ENCODE measurements at places on chromosomes 7 and 10. TPM values are rescaled to one million over a fixed set of nuclear protein-coding genes. Genes with fewer than 3 reads are reported as not detected.

PFKP gene
- 137 TPM for total RNA-seq

DNA sequence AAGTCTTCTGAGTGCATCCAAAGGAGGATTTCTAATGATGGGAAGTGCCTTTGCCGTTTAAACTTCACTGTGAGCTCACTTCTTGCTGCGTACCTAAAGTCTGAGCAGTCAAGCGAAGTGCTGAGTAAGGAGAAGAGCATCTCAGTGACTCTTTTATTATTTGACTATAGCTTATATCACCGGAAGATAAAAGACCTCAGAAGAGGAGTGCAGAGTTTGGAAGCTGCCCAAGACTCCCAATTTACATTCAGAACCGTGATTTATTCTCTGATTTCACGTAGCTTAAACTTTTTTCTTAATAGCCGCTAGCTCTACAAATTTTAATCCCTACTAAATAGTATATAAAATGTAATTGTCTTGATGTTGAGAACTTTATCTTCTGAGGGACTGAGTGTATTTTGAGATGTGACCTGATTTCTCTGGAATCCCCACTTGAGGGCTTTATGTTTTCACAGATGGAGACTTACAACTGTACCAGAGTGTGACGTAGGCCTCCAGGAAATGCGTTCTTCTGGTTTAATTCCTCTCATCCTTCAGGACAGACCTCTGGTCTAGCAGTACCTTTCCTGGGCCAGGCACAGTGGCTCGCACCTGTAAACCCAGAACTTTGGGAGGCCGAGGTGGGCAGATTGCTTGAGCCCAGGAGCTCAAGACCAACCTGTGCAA is 51.1 kb downstream of the CAMK1D start:
- DNase-seq: no peak

DNA sequence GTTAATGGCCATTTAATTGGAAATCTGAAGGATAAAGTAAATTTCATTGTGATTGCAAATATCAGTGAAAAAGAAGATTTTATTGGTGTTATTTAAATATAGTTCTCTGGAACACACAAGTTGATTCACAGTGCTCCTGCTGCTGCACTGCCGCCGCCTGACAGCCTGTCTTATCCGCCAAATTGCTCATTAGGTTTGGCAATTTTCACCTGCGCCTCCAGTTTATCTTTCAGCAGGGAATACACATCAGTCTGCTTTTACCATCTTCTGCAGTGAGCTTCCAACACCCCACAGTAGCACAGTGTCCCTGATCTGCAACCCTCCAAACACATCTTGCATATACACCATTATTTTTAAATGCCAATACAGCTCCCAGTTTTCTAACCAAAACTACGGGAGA is 308.3 kb downstream of the PARD3 start:
- no peak for DNase-seq

DNA sequence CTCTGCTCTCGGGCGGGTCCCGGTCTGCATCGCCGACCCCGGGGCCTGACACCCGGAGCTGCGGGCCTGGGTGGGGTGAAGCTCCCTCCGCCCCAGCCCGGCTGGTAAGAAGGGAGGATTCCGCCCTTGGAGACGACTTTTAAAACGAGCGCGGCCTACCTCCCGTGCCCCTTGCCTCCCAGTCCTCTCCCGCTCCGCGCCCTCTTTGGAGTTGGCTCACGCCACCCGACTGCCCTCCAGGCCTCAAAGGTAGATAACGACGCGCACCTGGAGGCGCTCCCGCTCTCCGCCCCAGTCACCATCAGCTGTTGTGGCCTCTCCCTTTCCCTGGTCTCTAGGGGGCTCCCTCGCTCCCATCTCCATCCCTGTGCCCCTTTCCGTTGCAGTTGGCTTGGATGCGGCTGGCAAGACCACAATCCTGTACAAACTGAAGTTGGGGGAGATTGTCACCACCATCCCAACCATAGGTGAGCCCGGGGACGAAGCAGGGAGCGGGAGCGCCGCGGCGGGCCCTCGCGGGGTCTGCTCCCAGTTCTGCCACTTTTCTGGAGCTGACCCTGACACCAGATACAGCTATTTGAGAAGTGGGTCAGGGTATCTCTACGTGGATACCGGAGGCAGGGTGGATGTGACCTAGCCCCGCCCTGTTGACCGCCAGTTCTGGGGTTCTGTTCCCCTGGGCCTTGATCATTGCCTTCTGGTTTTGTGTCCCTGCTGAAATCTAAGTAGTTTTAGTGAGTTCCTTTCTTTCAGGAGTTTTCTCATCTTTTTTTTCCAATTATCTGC is 679 bp downstream of the ARF5 start:
- DNase-seq: peak; percentile 66

DNA sequence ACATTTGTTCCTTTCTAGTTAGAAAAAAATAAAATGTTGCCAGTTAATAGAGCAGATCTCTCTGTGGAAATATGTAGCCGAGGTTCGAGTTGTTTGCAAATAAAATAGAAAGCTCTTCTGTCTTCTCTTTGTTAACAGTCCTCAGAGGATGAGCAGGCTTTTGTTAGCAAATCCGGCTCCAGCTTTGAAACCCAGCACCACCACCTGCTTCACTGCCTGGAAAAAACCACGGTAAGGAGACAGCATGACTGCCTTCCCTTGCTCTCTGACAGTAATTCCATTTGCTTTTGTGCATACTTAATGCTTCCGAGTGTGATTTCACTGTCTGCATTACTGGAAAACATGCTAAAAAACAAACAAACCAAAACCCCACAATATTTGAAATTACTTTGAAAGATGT is 115.6 kb downstream of the TSPAN12 start:
- DNase-seq: no peak

DNA sequence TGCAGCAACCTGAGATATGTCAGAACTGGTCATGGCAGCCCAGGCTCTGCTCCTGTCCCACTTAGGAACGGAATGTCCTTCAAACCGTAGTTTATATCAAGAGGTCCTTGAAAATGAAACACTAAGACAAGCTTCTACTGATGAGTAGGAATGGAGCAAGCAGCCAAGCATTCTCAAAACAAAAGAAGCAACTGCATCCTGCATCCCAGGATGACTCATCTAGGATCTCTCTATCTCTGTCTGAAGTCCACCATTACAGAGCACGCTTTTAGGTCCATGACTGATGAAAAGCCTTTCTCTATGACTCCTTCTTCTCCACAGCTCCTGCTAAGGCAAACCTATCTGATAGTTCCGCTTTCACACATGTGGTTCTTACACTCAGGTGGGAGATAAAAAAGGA is 16.3 kb downstream of the MBL2 start:
- no peak for DNase-seq

Data from GM23248 (cell line).